ENCODE measurements at places on chromosomes 11 and 22.

GRCh38 chr11:62122076-62122475 is 1.7 kb upstream of the INCENP start:
- DNase-seq, result no peak

DNA sequence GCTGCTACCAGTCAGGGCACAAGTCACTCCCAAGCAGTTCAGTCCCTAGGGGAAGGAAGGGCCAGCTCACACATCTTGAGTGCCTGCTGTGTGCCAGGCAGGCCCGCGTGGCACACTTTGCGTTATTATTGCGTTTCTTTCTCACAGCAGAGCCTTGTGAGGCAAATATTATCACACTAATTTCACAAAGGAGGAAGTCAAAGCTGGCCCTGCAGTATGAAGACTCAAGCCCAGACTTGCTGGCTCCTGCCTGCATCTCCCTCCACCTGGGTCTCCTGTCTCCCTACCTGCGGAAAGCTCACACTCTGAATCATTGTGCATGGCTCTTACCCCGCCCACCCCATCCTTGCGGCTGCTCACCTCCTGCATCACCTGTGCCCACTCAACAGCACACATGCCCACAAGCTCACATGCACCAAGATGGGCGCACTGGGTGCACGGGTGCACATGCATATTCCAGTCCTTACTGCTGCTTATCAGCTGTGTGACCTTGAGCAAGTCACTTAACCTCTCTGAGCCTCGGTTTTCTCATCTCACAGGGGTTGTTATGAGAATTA is 31.7 kb upstream of the P2RY2 start:
- DNase-seq, result no peak

DNA sequence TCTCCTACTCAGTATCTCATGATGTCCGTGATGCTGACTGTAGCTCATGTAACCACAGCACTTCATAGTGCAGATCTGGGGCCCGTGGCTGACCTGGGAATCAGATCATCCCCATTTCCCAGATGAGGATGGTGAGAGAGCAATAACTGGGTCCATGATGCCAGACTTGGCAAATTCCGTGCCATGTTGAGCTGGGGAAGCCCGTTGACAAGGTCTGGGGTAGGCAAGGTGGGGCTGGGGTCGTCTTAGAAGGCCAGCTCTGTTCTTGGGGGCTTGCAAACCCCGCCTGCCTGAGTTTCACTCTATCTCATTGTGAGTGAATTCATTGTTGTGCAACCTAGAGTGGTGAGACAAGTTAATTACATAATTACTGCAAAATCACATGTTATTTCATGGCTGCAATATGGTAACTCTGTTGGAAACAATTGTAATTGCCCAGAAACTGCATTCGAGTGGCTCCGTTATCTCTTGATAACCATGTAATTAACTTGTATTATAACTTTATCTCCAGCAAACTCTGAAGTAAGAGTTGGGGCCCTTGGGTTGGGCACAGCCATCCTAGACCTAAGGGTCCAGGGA is 41.7 kb downstream of the LMO1 start:
- no peak for DNase-seq

GRCh38 chr11:80103142-80103859 is 662.5 kb upstream of the TENM4 start:
- no peak for DNase-seq

DNA sequence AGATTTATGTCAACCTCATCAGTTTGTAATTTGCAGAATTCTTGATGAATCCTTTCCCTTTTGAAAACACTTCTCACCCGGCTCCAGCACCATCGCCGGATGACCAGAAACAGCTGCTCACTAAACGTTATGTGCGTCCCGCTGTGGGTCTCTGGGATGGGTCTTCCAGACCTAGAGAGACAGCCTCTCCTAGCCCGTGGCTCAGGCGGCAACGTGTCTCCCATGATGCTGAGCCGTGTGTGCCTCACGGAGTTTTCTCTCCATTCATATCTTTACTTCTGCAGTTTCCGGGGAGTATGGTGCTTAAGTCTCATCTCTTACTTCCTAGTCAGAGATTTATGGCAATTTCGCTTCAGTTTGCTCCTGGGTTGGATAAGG is 25.0 kb upstream of the ACR start:
- DNase-seq, result no peak

GRCh38 chr11:115698243-115698642 is 194.0 kb upstream of the CADM1 start:
- DNase-seq, result no peak

GRCh38 chr11:62863687-62864335 is 16.9 kb upstream of the SLC3A2 start:
- no peak for DNase-seq

GRCh38 chr11:130940706-130941105 is 24.4 kb upstream of the SNX19 start:
- no peak for DNase-seq

DNA sequence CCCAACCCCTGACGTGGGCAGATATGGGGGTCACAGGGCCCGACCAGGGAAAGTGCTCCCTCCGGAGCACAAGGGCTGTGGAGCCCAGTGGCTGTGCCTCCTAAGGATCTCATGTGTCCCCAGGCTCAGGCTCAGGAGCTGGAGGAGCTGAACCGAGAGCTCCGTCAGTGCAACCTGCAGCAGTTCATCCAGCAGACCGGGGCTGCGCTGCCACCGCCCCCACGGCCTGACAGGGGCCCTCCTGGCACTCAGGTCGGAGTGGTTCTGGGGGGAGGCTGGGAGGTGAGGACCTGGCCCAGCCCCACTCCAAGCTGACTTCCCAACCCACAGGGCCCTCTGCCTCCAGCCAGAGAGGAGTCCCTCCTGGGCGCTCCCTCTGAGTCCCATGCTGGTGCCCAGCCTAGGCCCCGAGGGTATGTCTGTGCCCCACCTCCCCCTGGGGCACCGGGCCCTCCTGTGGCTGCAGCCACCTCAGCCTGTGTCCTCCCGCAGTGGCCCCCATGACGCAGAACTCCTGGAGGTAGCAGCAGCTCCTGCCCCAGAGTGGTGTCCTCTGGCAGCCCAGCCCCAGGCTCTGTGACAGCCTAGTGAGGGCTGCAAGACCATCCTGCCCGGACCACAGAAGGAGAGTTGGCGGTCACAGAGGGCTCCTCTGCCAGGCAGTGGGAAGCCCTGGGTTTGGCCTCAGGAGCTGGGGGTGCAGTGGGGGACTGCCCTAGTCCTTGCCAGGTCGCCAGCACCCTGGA is 2.5 kb downstream of the RASSF7 start:
- DNase-seq, result no peak

DNA sequence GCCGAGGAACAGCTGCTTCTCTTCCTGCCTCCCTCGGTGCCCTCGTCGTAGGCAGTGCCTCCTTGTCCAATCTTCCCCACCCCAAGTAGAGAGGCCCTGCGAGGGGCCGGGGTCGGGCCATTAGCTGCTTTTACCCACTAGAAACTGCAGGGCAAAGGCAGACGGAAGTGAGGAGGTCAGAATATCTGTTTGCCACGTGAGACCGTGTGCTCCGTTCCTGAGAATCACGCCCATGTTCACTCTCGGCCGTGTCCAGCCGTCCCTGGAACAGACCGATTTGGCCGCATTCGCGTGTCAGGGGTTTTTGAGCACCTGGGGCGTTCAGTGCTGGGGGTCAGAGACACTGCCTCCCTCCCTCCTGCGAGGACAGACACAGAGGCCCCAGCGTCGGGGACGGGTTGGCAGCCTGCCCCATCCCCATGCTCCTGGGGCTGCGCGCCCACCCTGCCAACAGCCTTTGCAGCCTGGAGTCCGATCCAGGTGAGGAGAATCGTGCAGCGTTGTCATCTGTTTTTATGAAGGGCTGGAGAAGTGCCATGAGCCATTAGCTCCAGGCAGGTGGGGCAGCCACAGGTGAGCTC is 982.2 kb downstream of the BRD1 start:
- no peak for DNase-seq

DNA sequence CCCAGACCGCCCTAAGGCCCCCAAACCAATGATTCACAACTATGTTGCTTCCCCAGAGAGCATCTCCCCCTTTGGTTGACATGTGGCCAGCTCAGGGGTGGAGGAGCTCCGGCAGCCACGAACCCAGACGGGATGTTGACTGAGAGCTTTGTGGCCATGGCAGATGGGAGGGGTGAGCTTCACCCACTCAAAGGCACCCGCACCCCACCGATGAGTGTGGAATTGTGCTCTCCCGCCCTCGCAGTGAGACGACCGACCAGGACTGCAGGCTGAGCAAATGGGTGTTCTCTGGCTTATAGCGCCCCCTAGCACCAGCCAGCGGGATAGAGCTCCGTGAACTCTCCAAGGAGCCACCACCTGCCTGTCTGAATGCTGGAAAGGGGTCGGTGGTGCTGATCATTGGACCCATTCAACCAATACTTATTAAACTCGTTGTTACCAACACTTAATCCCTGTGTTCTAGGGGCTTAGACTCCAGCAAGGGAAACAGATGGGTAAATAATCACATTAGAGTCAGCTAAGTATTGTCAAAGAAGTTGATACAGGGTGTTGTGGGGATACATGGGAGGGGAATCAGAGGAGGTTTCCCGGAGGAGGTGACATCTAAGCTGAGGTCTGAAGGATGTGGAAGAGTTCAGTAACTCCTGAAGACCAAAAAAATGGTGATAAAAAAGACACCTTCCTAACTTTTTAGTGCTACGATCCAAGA is 4.5 kb upstream of the TIMP3 start:
- peak; percentile 47 for DNase-seq

GRCh38 chr22:38300197-38300945 is 16.9 kb downstream of the CSNK1E start:
- no peak for DNase-seq

- DNase-seq, result no peak
Observed at GRCh38 chr11:113997473-113997872, 22.6 kb downstream of the HTR3A start.

- DNase-seq, result no peak
Observed at GRCh38 chr22:33526434-33527107, 393.7 kb downstream of the LARGE1 start.

DNA sequence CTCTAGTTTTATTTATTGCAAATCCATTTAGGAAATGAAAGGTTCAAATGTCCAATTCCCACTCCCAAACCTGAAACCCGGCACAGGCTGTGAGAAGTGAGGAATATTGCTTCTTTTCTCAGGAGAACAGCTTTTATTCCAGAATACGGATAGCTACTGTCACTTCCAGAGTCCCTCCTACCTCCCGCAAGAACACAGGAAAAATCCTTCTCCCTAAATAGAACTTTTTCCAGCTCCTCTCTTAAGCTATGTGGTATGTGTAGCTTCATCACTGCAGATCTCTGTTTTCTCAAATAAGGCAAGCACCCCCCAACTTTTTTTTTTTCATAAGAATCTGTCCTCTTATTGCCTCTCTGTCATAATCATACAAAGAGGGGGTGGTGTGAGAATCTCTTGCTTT is 126.8 kb downstream of the LARGE1 start:
- DNase-seq, result no peak

DNA sequence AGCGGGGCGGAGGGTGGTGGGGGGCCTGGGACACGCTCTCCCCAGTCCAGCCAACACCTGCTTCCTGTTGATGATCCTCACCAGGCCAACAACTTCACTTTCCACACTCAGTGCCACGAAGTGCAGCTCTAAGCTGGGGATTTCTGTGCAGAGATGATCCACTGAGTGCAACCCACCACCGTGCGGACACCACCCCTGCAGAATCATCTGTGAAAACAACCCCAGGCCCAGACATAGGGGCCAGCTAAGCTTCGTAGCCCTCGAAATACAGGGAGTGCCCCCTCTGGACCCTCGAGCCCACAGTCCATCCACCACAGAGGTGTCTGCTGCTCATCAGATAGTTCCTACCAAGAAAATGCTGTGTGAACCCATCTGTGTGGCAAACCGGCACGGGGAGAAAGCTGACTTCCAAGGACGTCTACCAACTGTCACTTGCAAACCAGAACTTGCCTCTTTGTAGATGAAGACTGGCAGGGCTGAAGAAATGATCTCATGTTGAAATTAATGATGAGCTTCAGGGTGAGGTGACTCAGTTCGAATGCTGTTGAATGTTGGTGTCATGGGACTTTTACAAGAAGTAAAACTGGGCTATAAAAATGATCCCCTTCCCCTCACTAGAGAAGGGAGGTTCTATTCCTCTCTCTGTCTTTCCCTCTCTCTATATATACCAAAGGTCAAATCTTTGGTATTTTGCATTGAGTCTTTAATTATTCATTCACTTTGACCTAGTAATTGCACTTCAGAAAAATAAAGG is 73.4 kb downstream of the MYEOV start:
- DNase-seq, result no peak

GRCh38 chr11:71574418-71574817 is 8.3 kb downstream of the KRTAP5-11 start:
- DNase-seq, result no peak

GRCh38 chr11:19602891-19603290 is 109.7 kb upstream of the NAV2 start:
- DNase-seq, result no peak

DNA sequence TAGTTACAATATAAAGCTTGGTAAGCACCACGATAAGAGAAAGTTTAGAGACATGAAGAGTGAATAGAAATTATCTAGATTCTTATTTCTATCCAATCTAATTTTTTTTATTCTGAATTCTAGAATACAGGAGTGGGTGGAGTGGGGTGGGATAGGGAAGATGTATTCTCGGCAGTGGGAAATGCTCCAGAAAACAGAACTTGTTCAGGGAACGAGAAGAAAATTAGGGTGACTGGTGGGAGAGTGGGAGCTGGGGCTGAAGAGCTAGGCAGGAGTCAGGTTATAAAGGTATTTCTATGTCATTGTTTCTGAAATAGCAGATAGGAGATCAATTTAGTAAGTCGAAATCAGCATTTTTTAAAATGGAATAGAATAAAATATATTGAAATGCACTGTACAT is 53.2 kb upstream of the APOA1 start:
- no peak for DNase-seq

DNA sequence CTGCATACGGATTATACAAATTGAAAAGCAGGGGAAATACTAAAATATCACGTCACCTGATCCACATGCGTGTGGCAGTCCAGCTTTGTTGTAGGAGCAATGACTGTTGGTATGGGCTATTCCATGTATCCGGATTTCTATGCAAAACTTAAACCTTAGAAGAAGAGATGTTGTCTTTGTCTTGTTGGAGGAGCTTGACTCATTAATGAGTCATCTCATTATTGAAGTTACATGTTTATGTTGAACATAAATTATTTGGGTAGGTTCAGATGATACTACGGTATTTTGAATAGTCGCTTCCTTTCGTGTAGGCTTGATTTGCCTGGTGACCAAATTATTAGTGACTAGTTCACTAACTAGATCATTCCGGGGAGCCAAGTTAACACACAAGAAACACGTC is 806 bp upstream of the SAAL1 start:
- no peak for DNase-seq

GRCh38 chr11:15371533-15371932 is 256.8 kb downstream of the INSC start:
- no peak for DNase-seq

DNA sequence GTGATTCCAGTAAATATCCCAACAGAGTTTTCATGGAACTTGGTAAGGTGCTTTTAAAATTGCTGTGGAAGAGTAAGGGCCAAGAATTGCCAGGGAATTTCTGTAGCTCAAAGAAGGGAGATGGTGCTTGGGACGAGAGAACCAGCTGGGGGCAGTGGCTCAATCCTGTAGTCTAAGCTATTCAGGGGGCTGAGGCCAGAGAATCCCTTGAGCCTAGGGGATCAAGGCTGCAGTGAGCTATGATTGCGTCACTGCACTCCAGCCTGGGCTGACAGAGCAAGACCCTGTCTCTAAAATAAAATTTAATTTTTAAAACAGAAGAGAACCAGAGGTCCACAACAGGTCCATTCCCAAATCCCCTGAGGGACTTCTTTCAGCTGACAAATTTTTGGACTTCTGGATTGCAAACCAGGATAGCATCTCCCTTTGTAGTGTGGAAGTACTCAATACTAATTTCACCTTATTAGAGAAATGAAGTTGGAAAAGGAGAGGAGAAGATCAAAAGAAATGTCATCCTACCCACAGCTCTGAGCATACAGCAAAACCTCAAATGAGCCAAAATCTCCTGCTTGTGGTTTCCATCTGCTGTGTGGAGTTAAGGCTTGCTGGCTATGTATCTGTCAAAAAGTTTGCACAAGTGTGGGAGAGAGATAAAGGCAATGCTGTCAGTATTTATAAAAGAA is 59.2 kb upstream of the CLPB start:
- DNase-seq, result no peak

Data from activated CD4-positive, alpha-beta T cell treated with anti-CD3 and anti-CD28 coated beads, Interleukin-2, amount 50 U/mL, for 4 hours (primary cell).